ENCODE measurements at places on chromosomes 1 and 21.

- DNase-seq, result no peak
These were observed 7.4 kb downstream of the BTBD8 start for GRCh38 chr1:92087542-92087941.

- no peak for DNase-seq
These were observed 391 bp upstream of the KIAA1614 start for GRCh38 chr1:180912211-180912800.

DNA sequence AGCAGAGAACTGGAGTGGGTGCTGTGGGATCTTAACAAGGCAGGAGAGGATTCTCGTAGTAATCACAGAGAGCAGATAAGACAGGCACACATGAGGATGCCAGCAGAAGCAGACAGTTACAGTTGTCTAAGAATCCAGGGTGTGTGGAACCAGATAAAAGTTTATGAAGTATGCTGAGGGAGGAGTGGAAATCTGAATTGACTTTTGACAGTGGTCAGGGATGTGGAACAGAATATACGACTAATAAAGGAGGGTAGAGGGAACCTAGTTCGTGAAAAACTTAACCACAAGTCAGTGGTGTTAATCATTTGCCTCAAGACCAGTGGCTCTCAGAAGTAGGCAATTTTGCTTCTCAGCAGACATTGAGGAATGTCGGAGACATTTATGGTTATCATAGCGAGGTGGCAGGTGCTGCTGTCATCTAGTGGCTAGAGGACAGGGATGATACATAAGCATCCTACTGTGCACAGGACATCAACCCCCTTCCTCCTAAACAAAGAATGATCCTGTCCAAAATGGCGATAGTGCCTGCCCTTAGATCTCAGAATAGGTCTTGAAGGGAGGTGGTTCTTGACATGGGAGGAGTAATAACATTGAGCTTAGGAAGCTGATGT is 3.0 kb downstream of the LRRC8D start:
- no peak for DNase-seq

DNA sequence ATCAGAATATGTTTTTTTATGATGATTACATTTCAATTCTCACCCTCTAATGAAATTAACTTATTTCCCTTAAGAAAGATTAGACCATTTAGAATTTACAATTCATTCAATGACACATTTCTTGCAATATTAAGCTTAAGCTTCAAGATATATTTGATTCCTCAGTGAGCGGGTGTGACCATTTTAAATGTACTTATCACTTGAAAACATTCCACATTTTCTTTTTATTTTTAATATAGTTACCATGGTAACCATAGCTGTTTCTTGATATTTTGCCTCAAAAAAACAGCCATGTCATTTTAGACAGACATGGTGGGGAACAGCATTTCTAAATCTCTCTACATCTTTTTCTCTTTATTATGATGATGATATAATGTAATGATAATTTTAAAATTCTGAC is 1029.0 kb upstream of the B3GALT2 start:
- no peak for DNase-seq

GRCh38 chr1:165501970-165502348 is 41.8 kb upstream of the LRRC52 start:
- DNase-seq, result no peak

- DNase-seq, result no peak
These were observed 681 bp upstream of the UBXN10 start for GRCh38 chr1:20184997-20185833.

GRCh38 chr1:183783767-183784637 is 20.9 kb upstream of the RGL1 start:
- DNase-seq, result peak; percentile 48

DNA sequence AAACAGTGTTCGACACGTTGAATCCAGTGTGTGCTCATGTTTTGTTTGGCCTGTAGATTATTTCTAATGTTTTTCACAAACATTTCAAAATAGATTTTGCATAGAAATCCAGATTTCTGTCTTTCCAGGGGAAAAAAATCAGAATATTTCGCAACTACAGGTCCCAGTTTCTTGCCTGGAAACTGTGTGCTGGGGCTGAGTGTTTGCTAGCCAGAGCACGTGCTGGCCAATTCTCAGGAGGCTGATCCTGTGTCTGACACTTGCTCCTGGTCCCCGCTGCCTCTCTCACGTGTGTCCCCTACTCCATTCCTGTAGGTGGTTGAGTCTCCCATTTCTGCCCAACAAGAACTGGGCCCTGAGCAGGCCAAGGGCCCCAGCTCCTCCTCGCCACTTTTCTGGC is 2.4 kb downstream of the MAB21L3 start:
- DNase-seq, result no peak

- no peak for DNase-seq
These were observed 34.8 kb downstream of the CLIC6 start for GRCh38 chr21:34703571-34703970.

DNA sequence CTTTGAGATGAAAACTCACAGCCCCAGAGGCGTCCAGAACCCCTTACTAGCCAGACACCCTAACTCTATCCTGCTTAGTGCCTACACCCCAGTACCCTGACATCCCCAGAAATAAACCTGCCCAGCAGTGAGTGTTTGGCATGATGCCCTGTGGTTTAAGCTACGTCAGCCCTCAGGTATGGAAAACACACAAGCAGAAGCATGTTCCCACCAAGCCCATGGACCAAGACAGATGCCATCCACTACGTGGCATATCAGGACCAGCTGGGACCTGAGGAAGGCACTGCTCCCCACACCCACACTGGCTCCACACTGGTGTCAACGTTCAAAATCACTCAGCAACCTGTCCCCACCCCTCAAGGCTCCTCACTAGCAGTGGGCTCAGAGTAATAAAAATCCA is 116.4 kb downstream of the SYT2 start:
- no peak for DNase-seq

GRCh38 chr21:18275781-18276180 is 31.1 kb downstream of the CHODL start:
- no peak for DNase-seq

GRCh38 chr1:43522776-43523480 is 7.8 kb upstream of the PTPRF start:
- DNase-seq, result no peak

DNA sequence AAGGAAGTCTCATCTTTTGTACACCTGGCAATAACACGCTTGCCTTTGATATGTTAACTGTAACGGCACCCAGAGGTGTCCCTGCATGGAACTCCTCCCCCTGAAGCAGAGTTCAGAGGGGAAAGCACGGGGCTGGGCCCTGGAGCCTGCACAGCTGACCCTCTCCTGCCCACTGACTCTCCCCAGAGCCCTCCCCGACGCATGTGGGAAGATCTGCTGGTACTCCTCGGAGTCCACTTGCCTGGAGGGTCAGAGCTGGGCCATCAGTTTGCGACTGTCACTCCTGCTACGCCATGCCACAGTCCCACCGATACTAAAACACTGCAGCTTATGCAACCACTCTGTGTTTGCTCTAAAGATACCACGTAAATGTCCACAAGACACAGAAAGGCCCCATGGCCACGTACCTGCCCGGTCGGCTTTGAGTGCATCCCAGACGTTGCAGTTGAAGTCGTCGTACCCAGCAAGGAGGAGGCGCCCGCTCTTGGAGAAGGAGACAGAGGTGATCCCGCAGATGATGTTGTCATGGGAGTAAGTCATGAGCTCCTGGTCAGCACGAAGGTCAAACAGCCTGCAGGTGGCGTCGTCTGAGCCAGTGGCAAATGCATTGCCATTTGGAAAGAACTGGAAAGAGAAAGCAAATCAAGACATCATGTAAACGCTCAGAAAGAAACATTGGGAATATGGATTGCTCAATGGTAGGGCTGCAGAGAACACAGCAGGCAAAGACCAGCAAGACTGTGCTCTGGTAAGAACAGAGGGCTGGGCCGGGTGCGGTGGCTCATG is 10.6 kb upstream of the NADK start:
- no peak for DNase-seq

- DNase-seq, result no peak
These were observed 5.3 kb upstream of the P3R3URF start for GRCh38 chr1:46181343-46182260.

- DNase-seq, result no peak
These were observed 206.3 kb downstream of the SIPA1L2 start for GRCh38 chr1:232423591-232423990.

- DNase-seq, result no peak
These were observed 45.7 kb downstream of the LRRC8D start for GRCh38 chr1:89866568-89866967.

GRCh38 chr1:21317690-21318043 is 27.4 kb upstream of the ECE1 start:
- no peak for DNase-seq

DNA sequence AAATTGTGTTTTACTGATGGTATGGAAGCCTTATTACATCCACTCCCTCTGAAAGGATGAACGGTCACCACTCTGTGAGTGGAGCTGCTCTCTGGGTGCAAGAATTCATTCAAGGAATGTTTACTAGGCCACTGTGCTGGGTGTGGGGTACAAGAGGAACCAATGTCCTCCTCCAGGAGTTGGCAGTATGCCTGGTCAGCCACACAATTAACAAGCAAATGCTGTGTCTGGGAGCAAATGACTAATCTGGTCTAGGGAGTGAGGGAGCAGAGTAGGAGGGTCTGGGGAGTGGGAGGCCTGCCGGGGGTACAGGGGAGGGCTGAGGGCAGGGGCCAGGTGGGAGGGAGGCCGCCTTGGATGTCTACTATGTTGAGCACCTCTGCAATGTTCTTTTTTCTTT is 27.2 kb upstream of the TDRD10 start:
- peak; percentile 40 for DNase-seq

DNA sequence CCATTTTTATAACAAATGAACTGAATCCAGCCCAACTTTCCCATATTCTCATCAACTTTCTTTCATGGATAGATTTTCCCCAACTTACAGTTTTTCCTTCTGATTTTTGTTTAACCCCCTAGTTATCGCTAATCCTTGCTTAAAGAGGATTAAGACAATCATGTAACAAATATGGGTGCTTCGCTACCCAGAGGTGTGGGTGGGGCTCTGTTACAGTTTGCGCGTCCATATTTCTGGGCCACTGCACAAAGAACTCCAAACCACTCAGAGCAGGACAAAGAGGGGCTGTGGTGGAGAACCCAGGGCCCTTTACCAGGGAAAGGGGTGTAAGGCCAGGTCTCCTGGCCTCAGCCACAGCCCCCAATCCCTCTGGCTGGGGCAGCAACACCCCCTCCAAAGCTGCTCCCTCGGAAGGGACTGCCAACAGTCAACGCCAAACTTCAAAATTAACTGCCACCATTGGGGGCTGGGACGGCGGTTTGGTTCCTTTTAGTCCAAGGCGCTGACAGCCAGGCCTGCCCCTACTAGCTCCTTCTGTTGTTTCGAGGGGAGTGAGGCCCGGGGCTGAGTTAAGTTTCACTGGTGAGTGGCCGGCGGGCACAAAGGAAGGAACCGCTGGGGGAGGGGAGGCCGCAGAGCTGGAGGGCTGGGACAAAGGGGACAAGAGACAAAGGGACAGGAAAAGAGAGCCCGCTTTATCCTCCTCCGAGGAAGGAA is 27.9 kb downstream of the SSBP3 start:
- DNase-seq, result no peak

DNA sequence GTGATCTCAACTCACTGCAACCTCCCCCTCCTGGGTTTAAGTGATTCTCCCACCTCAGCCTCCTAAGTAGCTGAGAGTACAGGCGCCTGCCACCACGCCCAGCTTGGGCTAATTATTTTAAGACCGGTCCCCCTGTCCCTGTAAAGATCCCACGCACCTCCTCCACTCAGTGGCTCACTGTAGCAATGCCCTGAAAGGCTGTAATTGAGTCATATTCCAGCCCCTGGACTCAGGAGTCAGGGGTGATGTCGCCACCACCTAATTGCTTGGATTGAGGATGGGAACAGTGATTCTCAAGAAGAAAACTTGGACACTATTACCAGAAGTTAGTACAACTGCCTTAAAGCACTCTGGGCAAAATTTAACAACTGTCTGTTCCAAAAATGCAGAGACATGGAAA is 3.1 kb upstream of the EDARADD start:
- DNase-seq, result no peak

DNA sequence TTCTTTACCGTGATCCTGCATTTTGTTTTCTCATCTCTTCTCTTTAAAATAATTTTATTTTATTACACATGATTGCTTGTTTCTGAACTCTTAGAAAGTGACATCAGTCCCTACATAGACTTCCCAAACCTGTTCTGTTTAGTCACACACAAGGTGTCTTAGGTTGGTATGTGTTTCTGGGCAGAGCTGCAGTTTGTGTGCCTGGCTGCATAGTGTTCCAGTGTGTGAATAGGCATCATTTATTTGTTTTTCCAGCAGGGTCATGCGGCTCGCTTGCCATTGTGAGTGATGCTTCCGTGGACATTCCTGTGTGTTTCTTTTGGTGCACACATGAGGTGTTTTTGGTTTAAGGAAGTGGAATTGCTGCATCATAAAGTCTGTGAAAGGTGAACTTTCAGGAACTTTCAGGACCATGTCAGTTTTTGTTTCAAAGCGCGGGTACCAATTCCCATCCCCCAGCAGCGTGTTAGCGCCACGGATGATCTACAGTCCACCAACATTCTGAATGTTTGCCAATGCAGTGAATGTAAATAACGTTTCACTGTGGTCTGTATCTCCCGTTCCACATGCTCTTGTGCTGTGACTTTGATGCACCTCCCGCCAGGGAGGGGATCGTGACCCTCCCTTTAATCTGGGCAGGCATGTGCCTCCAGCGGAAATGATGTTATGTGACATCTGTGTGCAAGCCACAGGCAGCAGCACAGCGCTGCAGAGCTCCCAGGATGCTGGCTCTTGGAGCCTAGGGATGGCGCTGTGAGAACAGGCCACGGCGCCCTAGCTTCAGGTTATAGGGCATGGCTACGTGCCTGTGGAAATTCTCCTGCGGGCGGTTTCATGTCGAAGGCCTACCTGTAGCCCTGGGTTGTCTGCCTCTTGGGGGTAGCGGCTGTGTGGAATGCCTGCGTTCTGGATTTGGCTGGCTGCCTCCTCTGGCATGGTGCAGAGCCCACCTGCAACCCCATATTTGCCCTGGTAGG is 144.6 kb upstream of the COL6A1 start:
- no peak for DNase-seq

DNA sequence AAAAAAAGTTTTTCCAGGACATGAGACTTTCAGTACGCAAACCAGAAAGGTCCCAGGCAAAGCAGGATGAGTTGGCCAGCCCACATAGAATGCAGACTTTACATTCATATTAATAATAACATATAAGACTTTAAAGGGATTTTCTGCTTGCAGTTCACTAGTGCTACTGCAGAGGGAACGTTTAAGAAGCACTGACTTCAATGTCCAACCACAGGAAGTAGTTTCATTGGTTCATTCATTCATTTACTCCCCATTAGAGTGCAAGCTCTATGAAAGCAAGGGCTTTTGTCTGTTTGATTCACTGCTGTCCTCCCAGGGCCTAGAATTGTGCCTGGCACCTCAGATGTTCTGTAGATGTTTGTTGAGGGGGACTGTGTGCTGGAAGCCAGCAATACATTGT is 11.8 kb upstream of the SERINC2 start:
- no peak for DNase-seq

- DNase-seq, result peak; percentile 92
These were observed 8.9 kb downstream of the MAP1LC3C start for GRCh38 chr1:241990040-241990439.

DNA sequence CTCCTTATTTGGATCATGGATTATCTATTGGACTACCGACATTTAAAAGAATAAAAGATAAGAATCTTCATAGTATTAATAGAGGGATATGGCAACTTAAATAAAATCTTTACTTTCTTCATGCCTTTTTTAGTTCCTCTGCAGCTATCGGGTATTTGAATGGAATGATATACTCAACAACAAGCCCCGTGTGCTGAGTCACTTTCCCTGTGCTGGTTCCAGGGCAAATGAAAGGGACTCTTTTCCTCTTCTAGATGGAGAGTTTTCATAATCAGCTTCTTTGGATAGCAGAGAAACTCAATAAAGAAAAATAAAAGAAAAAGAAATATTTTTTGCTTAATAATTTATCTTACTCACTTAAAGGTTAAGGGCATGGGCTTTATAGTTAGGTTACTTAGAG is 213.7 kb downstream of the LRRC40 start:
- DNase-seq, result peak; percentile 49

Data from stromal cell of bone marrow (primary cell).